Hindlimb muscle (tissue), 1 donor: ENCODE measurements at places on chromosomes 7 and 10. TPM values are rescaled to one million over a fixed set of nuclear protein-coding genes. Genes with fewer than 3 reads are reported as not detected.

GRCh38 chr7:32890010-32890792 is 1.4 kb downstream of the KBTBD2 start:
- peak; percentile 61 for DNase-seq

GRCh38 chr10:83603708-83604107 is 535.6 kb upstream of the GHITM start:
- no peak for DNase-seq

DNA sequence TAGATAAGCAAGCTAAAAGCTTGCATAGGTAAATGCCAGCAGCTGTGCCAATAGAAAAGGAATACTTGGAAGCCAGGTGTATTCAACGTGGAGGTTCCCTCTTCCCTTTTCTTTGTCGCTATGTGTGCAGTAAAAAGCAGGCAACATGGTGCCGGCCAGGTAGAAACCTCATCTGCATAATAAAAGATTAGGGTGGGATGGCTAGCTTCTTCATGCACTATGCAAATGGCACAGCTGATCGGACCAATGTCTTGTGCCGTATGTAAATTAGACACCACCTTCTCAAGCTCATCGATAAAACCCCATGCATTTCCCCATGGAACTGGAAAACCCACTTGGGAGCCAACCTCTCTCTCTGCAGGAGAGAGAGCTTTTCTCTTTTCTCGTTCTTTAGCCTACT is 150.9 kb upstream of the FOXK1 start:
- no peak for DNase-seq

DNA sequence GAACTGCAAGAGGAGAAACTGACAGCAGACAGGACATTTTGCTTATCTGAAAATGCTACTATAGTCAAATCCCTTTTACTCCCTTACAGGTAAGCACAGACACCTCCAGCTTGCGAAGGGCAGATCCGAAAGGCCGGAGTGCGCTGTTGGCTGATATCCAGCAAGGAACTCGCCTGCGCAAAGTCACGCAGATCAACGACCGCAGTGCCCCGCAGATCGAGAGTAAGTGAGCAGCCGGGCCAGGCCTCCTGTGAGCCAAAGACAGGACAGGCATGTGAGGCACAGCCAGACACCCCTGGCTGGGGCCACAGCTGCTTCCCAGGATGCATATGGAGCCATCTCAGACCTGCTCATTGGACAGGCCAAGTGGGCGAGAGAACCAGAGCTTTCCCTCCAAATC is 69.4 kb downstream of the WIPF3 start:
- DNase-seq: no peak

- DNase-seq: peak; percentile 86
Measured at GRCh38 chr7:128831994-128832879, 2.0 kb downstream of the FLNC start.

GRCh38 chr10:87829986-87830729 is 12.1 kb upstream of the ATAD1 start:
- DNase-seq: no peak

DNA sequence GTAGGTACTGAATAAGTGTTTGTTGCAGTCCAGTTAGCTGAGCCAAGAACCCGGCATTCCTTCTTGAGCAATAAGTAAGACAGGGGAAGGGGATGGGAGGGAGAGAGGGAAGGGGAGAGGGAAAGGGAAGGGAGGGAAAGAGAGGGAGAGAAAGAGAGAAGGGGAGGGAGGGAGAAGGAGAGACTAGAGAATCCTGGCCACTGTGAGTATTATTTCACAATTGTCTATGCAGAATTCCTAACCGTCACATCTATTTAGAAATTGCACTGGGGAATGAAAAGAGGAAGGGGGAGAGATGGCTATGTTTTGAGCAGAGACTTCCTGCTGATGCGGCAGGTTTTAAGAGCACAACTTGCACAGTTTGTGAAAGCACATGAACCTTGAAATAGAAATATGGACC is 251.4 kb upstream of the ZMIZ1 start:
- peak; percentile 48 for DNase-seq

DNA sequence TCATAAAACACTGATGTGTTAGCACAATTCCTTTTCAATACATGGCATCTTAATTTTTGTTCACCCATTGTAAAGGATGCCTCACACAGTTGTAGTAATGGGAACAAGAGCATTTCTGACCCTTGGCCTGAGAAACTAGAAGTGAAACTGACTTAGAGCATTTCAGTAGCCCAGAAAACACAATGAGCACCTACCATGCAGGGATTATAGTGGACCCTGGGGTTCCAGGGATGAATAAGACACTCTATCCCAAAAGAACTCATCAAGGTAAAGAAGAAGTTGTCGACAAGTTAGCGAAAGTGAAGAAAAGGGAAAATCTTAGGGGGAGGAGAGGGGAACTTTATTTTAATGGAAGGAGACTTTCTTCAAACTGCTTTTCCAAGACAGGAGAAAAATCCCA is 125.6 kb downstream of the NT5C2 start:
- DNase-seq: no peak

- DNase-seq: no peak
Measured at GRCh38 chr10:110401401-110402076, 96.2 kb upstream of the DUSP5 start.

- DNase-seq: no peak
Measured at GRCh38 chr10:48245977-48246376, 28.5 kb downstream of the FRMPD2 start.

- DNase-seq: no peak
Measured at GRCh38 chr7:57432583-57432982, 17.4 kb upstream of the ZNF716 start.

DNA sequence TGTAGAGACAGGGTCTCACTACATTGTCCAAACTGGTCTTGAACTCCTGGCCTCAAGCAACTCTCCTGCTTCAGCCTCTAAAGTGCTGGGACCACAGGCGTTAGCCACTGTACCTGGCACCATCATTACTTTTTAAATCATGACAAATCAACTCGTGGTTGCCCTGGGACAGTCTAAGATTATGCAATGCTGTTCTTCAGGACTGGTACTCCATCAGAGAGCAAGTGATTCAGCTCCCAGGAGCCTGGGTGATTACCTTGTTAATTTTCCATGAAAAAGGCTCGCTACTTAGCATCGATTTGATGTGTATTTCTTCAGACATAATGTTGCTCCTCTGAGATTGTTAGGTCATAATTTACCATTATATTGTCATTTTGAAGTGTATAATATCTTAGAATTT is 158.9 kb upstream of the STEAP4 start:
- no peak for DNase-seq

DNA sequence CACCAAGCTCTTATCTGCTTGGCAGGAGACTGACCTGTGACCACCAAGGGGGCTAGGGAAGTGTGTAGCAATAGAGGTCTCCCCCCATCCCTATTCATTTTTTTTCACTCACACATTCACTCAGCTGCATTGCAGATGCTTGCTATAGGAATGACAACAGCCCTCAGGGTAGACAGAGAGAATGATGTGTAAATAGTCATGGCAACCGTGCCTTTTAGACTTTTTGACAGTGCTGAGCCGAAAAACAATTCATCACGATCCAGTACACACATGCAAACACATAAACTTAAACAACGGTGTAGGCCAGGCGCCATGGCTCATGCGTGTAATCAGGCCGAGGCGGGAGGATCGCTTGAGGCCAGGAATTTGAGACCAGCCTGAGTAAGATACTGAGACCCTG is 7.6 kb upstream of the ELN start:
- DNase-seq: no peak

DNA sequence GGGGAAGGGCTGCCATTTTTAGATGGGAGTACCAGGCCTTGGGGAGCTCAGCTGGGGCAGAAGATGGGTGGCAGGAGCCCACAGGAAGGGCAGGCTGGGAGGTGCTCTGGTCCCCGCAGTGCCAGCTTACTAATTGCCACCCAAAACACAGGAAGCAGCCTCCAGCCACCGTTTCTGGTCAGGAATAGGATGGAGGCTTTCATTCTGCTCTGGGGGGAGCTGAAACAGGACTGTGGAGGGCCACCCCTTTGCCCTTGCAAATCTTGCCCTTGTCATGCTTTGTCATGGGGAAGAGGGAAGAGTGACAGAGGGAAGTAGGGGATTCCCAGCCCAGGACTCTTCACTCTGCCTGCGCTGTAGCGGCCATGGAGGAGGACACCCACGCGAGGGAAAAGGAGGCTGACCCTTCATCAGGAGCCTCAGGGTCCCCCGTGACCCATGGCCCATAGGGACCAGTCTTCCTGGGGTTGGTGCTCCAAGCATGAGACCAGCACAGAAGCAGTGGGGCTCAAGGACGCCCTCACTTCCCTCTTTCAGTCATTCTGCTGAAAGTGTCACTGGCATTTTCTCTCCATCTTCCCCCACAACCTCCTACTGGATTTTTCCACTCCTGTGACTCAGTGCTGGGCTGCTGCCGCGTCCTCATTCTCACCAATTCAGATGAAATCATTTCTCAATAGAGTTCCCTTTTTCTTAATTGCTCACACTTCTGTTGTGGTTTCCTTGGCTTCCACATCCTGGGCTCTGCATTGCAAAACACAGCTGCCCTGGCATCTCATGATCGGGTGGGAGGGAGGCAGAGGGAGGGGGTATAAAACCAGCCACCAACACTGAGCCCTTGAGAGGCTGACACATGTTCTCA is 61.9 kb downstream of the MKI67 start:
- no peak for DNase-seq

- DNase-seq: no peak
Measured at GRCh38 chr7:128874140-128875031, 11.7 kb downstream of the ATP6V1F start.

GRCh38 chr7:104160375-104160774 is 47.4 kb downstream of the ORC5 start:
- DNase-seq: peak; percentile 2

- no peak for DNase-seq
Measured at GRCh38 chr7:30799206-30799975, 28.2 kb downstream of the MINDY4 start.

- DNase-seq: no peak
Measured at GRCh38 chr10:2214092-2214491, 476.8 kb upstream of the ADARB2 start.

DNA sequence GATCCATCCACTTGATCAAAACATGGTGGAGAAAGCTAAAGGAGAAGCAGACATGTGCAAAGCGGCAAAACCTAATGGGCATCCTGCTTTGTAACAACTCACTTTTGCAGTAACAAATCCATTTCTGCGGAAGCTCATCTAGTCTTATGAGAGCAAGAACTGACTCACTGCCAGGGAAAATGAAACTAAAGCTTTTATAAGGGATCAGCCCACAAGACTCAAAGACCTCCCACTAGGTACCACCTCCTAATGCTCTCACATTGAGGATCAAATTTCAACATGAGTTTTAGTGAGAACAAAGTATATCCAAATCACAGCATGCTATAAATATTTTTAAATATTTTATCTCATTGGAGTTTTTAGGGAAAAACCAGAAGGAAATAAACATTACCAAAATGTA is 120.1 kb upstream of the GNAI1 start:
- DNase-seq: peak; percentile 2

GRCh38 chr10:48199580-48200377 is 74.7 kb downstream of the FRMPD2 start:
- no peak for DNase-seq

GRCh38 chr10:61943674-61944378 is 42.3 kb downstream of the ARID5B start:
- no peak for DNase-seq

DNA sequence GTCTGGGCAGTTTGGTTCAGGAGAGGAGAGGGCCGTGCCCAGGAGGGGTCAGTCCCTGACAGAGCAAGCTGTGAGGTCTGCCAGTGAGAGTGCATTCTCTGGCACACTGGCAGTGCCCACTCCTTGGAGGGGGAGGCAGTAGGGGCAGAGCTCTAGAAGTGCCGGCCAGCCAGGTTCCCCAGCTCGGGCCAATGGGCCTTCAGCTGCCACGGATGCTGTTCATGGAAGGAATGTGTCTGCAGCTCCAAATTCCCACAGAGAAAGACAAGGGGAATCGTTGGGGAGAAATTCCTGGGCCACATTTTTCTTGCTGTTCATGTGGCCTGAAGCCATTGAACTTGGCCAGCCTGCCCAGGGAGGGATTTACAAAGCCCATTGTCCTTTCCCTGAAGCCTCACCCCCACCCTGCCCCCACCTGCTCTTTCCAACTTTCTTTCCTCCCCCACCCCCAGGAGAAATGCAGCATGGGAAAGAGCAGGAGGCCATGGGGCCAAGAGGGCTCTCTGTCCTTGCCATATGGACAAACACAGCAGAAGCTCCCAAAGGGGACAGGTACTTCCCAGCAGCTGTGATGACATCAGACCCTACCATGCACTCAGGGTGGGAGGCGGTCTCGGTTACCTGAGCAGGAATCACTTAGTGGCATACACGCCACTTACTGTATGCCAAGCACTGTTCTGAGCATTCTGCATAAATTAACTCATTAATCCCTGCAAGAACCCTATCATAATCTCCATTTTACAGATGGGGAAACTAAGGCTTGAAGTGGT is 70.7 kb downstream of the ARHGAP22 start:
- DNase-seq: peak; percentile 52

- DNase-seq: no peak
Measured at GRCh38 chr7:7114575-7115291, 67.6 kb upstream of the C1GALT1 start.

GRCh38 chr10:5581670-5582566 is 57.2 kb downstream of the CALML3 start:
- no peak for DNase-seq

- no peak for DNase-seq
Measured at GRCh38 chr7:132380059-132380458, 196.2 kb downstream of the PLXNA4 start.

DNA sequence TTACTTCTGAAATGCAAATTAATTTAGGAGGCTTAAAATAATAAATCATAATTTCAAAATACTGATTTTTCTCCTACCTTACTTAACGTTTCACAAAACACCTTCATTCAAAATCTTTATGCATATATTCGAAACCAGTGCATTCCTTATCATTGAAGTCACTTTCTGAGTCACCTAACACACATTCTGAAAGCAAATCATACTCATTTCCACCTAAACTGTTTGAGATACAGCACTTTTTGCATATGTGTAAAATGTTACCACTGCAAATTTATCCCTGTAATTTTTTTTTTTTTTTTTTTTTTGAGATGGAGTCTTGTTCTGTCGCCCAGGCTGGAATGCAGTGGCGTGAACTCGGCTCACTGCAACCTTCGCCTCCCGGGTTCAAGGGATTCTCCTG is 15.7 kb downstream of the PPP3CB start:
- DNase-seq: no peak

GRCh38 chr7:129069021-129069420 is 14.1 kb upstream of the TNPO3 start:
- no peak for DNase-seq

Gene EGR2
- polyA plus RNA-seq: 2.6 TPM

Gene NRG3
- polyA plus RNA-seq: 0.19 TPM

Gene UTF1
- polyA plus RNA-seq: not detected

Gene SPDYE11
- polyA plus RNA-seq: 1.9 TPM

Gene ZNF735
- polyA plus RNA-seq: not detected

Gene OR2A1
- polyA plus RNA-seq: 0.19 TPM

Gene MEOX2
- polyA plus RNA-seq: 40.2 TPM

Gene HKDC1
- polyA plus RNA-seq: not detected

Gene MYOF
- 51.4 TPM for polyA plus RNA-seq

Gene EPDR1
- 102 TPM for polyA plus RNA-seq

Gene SEMA3E
- 3.7 TPM for polyA plus RNA-seq

Gene SPDYE8
- 0.41 TPM for polyA plus RNA-seq

Gene TUBB8
- not detected for polyA plus RNA-seq

Gene WEE2
- 0.22 TPM for polyA plus RNA-seq

Gene PAPOLB
- 0.04 TPM for polyA plus RNA-seq

Gene ANKRD7
- polyA plus RNA-seq: 0.45 TPM

Gene OR6V1
- not detected for polyA plus RNA-seq

Gene ELN
- polyA plus RNA-seq: 87.1 TPM

Gene H2BK1
- not detected for polyA plus RNA-seq
